Stimulated activated memory B cell treated with anti-CD40 and anti-IgM and Interleukin-4, amounts not matched to agents 10 μg/mL and 1 μg/mL and 100 μg/mL, for 72 hours (primary cell): ENCODE measurements at places on chromosomes 1 and 21.

- no peak for ATAC-seq
These were observed 20.0 kb upstream of the ADARB1 start for GRCh38 chr21:45054227-45054926.

DNA sequence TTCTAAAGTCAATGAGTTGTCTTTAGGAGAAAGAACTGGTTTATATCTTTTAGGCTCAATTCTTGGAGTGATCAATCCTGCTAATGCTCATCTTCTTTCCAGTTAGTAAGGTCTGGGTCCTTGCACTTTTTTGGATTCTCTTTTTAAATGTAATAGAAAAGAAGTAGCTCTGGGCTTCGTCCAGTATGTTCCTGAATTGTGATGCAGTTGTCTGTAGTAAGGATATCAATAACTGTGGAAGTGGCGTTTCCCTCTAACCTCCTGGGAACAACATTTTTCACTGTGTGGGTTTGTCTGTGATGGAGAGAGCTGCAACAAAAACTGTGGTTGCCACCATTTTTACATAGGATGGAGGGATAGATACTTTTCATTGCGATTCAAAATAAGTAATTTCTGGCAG lies 367.2 kb downstream of the USP25 start:
- no peak for ATAC-seq

DNA sequence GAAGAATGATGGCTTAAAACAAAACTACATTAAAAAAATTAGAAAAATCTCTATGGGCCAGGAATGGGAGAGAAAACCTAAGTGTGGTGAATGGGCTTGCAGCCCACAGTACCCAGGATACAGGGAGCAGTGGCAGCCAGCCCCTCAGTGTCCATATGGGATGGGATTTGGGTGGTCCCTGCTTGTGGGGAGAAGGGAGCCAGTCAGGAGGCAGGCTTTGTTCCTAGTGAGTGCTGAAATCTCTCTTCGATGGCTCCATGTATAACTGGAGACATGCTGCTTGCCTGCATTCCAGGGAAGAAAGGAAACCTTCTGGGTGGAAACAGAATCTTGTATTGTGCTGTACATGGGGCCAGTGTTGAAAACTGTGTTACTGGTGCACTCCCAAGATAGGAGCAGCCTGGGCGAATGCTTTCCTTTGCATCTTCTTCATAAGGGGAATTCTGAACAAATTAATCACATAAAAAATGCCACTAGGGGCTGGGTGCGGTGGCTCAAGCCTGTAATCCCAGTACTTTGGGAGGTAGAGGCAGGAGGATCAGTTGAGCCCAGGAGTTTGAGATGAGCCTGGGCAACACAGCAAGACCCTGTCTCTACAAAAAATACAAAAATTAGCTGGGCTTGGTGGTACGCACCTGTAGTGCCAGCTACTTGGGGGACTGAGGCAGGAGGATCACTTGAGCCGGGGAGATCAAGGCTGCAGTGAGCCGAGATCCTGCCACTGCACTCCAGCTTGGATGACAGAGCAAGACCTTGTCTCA lies 36.0 kb downstream of the PTPRU start:
- no peak for ATAC-seq

- ATAC-seq = no peak
These were observed 176.0 kb upstream of the NRIP1 start for GRCh38 chr21:15240848-15241247.
